ENCODE measurements at places on chromosomes 1 and 21. TPM values are rescaled to one million over a fixed set of nuclear protein-coding genes. Genes with fewer than 3 reads are reported as not detected.

DNA sequence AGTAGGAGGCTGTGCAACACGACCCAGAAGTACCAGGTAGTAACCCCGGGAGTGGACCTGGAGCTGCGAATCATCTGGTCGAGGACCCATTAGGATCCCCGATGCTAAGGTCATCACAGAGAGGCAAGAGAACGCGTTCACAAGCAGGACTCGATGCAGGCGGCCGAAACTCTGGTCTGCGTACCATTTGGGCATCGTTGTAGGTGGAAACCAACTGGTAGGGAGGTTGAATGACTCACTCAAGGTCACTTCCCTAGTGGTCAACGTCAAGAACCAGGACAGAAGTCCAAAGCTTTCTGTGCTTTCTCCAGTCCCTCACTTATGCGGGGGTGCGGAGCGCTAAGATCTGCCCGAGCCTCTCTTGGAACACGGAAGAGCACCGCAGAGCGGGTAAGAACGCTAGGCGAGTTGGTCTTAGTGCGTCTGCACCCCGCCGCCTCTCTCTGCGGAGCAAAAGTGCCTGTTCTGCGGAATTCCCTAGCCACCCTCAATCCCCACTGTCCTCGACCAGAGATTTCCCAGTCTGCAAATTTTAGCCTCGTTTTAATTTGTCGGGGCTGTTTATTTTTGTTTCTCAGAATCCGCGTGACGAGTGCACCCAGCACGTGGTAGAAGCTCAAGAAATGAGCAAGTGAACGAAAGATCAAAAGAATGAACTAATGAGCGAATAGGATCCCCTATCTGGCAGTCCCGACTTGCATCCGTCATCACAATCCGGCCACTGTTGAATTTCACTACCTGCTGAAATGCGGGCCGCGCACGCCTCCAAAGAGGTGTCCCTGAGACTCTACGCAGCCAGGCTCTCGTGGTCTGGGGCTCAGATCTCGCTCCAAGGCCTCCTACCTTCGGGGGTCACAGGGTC lies 12.2 kb downstream of the HLX start:
- no peak for DNase-seq

GRCh38 chr21:45283611-45284455 lies 3.9 kb downstream of the POFUT2 start:
- DNase-seq, result no peak

FMO4 gene
- 1.8 TPM for total RNA-seq

GRCh38 chr1:226444901-226445300 lies 37.0 kb upstream of the PARP1 start:
- peak; percentile 93 for DNase-seq

- no peak for DNase-seq
Observed at GRCh38 chr1:207234690-207235089, 86.8 kb upstream of the CD55 start.

All from activated CD4-positive, alpha-beta T cell treated with anti-CD3 and anti-CD28 coated beads, Interleukin-2, amount 10 ng/mL, durations not matched to agents 24 days and 14 days (primary cell).